ENCODE measurements at places on chromosomes 1 and 21.

DNA sequence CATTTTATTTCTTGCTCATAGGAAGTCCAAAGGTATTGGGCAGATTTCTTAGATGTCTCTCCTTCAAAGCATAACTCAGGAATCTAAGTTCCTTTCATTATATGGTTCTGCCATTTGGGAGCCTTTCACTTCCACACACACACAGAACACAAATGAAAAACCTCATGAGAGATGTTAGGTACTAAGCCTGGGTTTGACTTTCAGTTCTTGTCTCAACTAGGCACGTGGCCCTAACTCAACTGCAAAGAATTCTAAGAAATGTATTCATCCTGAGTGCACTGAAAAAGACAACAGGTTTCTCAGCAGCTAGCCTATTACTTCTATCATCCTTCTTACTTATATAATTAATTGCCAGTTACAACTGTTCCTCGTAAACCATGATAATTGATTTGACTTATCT, 190.0 kb upstream of the SAMSN1 start:
- DNase-seq, result peak; percentile 28

DNA sequence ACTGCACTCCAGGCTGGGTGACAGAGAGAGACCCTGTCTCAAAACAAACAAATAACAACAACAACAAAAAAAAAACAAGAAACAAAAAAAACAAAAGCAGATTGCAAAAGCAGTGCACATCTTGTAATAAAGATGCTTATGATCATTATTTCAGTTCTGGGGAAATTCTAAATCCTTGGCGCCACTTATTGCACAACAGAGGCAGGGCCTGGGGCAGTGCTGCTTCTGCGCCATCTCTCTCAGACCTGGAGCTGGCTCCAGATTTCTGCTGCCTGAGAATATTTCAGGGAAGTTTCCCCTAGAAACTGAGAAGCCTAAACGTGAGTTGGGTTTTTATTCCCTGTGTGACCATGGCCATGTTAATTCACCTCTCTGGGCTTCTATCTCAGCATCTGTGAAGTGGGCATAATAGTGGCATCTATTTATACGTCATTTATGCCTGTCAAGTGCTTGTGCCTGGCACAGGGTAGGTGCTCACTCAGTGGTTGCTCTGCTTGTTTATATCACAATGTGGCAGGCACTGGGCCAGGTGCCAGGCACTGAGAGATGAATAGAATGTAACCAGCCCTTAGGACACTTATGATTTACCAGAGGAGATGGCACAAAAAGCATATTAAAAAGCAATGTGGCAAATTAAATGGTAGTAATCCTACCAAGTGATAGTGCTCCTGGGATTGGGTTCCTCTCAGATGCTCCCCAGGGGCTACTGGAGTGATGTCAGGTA, 67.9 kb downstream of the MDM4 start:
- no peak for DNase-seq

- DNase-seq, result no peak
Measured at GRCh38 chr21:41850085-41850484, 29.1 kb downstream of the PRDM15 start.

GRCh38 chr1:47853059-47853458, 144.1 kb downstream of the TRABD2B start:
- no peak for DNase-seq

DNA sequence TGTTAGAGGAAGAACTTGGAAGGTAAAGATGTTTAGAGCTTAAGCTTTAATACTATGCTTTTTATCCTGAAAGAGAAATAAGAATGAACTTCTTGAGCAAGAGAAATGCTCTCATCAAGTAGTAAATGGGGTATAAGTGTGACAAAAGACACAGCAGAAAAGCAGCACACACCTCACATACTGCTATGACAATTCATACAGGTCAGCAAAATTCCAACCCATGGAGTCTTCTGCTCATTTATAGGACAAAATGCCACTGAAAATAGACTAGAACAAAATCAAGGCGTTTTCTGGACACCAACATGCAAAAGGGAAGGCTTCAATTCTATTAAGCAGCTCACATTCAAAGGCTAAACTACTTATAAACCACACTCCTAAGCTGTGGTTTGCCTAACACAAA, 61.2 kb downstream of the EYA3 start:
- no peak for DNase-seq

DNA sequence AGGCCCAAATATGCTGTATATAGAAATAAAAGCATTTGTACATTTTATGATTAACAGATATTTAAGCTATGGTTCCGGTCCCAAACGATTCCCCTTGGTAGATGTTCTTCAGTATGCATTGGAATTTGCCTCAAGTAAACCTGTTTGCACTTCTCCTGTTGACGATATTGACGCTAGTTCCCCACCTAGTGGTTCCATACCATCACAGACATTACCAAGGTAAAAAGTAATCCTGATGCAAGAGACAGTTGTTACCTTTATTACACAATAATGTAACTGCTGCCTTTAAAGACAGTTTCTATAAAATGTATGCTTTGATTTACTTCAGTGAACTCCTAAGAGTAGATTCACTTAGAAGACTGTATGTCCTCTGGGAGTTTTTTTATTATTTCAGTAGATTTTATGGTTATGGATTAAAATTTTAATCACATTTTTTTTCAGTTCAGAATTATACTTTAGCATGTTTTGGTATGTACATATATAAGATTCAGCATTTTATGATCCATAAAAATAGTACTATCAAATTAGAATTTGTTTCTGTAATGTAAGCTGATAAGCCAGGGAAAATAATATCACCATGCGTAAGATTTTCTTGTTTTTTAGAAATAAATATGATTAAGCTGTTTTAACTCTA, 96.5 kb downstream of the USP25 start:
- peak; percentile 13 for DNase-seq

- peak; percentile 61 for DNase-seq
Measured at GRCh38 chr1:218344814-218345672, at the start of gene TGFB2. Gene TGFB2 (plus strand): TSS chr1:218345336. CDS start chr1:218346702, 1,366 bp downstream.

DNA sequence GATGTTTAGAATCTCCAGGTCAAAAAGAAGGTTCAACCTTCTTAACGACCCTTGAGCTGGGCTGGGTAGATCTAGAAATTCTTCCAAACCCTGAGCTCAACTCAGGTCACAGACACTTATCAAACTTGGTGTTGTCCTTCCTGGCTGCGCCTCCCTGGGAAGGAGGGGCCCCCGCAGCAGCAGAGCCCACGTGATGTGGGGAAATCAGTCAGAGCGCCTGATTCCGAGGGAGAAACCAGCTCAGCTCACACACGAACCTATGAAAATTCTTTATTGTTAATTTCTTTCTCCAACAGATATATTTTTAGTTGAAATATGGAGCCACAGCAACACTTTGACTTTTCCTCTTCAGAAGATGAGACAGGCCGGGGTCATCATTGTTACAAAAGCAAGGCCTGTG, 24.3 kb upstream of the CLSTN1 start:
- peak; percentile 39 for DNase-seq

DNA sequence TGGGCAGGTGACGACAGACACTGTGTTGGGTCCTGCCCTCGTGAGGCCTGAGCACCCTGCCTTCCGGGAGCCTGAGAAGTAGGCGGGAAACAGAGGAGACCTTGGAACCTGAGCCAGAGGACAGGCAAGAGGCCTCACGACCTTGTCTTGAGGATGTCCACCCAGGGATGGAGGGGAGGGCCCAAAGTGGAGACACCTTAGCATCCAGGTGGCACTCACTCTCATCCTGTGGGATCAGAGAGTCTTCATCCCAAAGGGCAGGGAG, 347.2 kb downstream of the NPHP4 start:
- no peak for DNase-seq

DNA sequence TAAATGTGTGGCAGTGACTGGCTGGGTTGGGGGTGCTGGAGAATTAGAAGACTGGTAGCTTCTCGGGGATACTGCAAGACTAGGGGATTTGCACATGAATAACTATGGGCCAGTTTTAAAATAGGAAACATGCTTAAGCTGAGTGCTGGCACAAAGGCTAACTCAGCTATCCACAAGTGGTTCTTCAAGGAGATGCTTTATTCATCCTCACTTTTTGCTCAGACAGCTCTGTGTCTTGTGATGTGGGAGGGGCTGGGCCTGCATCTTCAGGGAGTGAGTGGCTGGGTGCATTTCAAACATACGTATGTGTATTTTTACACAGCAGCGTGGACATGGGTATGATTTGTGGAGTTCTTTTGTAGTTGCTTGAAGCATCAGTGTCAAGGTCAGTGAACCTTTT, 2.3 kb downstream of the COQ8A start:
- DNase-seq, result no peak

GRCh38 chr1:116345843-116346242, 27.2 kb upstream of the ATP1A1 start:
- no peak for DNase-seq

All from inflammatory macrophage treated with lipopolysaccharide for 4 hours (primary cell).